ENCODE measurements at places on chromosomes 3 and 15.

- DNase-seq = no peak
Observed at GRCh38 chr15:69841113-69841828, 256.4 kb downstream of the TLE3 start.

- no peak for DNase-seq
Observed at GRCh38 chr3:82627733-82628132, 866.3 kb upstream of the GBE1 start.

GRCh38 chr3:156142702-156143101, 22.3 kb downstream of the KCNAB1 start:
- no peak for DNase-seq

GRCh38 chr15:93899817-93900216, 331.5 kb upstream of the MCTP2 start:
- no peak for DNase-seq

- no peak for DNase-seq
Observed at GRCh38 chr3:171700653-171701052, 109.6 kb downstream of the PLD1 start.

DNA sequence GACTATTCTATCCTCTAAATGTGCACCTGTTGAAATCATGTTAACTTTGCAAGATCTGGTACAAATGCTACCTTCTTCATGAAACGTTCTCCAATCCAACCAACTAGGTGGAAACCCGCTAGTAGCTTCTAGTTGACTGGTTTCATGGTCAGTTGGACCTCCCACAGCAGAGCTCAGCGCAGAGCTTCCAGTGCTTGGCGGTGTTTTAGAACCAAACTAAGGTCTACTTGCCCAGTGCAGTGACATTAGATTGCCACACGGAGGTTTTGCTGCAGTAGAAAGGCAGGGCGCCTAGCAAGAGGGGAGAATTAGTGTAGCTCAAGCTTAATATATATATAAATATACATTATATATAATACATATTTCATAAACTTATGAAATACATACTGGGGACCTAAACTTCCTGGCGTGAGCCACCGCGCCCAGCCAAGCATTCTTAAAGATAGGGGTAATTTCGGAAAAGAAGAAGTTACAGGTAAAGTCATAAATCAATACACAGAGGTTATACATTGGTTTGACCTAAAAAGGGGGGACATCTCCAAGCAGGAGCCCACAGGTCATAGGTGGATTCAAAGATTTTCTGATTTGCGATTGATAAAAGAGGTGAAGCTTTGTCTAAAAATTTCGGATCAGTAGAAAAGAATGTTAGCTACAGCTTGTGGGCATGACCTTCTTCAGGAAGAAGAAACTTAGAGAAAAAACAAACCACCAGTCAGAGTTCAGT, 2.1 kb upstream of the OXSR1 start:
- DNase-seq = no peak

DNA sequence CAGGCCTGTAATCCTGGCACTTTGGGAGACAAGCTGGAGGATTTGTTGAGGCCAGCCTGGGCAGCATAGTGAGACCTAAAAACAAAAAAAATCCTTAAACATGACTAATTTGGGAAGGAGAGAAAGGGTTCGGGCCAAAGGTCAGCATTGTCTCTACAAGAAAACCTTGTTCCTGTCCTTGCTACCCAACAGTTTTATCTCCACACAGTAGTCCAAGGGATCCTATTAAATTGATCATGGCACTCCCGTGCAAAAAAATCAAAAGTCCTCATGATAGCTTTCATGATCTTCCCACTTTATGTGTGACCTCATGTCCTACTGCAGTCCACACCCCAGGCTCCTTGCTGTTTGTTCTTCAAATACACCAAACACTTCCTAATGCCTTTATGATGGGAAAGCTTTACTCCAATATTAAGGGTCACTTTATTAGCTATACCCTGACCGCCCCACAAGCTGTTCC, 4.2 kb downstream of the RPL15 start:
- DNase-seq = peak; percentile 45

GRCh38 chr3:2097641-2098191, 950 bp upstream of the CNTN4 start:
- no peak for DNase-seq

GRCh38 chr15:100918034-100918689, 995 bp upstream of the LRRK1 start:
- no peak for DNase-seq

GRCh38 chr3:116034794-116035193, 410.5 kb downstream of the LSAMP start:
- DNase-seq = peak; percentile 98

DNA sequence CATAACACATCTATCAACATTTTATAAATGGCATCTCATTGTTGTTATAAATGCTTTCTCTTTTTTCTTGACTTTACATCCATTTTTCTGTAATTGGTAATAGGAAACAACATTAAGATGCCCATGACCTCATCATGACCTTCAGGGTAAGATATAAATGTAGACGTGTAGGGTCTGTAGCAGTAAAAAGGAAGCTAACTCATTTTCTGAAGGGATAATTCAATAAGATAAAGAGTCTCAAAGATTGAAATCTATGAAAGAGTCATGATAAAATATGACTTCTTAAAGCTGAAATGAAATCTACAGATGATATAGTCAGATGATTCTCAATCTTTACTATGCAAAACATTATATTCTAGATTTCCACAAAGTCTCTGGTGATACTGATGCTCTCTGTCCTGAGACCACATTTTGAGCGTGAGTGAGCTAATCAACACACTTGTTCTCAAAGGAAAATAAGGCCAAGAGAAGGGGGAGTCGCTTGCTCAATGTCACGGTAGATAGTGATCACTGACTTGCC, 38.5 kb downstream of the TPRG1 start:
- no peak for DNase-seq

- no peak for DNase-seq
Observed at GRCh38 chr3:18425641-18426257, 610 bp upstream of the SATB1 start.

DNA sequence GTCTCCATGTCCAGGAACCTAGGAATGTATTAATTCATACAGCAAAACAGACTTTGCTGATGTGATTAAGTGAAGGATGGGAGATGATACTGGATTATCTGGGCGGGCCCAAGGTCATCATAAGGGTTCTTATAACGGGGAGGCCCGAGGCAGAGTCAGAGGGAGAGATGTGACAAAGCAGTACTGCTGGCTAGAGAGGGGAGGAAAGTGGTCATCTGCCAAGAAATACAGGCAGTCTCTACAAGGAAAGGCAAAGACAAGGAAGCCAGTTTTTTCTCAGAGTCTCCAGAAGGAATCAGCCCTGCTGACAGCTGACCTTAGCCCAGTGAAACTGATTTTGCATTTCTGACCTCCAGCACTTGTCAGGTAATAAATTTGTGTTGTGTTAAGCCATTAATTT, 66.2 kb upstream of the CORO2B start:
- no peak for DNase-seq

- DNase-seq = no peak
Observed at GRCh38 chr3:63864965-63865327, 1.3 kb downstream of the ATXN7 start.

DNA sequence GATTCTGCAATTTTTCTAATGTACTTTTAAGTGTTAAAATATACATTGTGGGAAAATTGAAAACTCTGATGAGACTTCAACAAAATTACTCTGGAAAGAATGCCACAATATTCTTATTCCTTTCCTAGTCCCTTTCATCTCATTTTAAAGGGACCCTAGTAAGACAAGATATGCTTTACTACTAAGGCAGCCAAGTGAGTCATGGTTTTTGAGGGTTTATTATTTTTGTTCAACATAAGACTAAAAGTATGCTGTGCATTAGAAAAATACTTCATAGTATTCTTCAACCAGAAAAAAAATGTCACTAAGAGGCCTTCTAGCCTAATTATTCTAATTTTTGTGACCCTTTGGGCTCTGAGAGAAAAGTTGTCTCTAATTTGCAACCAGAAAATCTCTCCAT, 7.4 kb downstream of the IL12A start:
- DNase-seq = no peak

DNA sequence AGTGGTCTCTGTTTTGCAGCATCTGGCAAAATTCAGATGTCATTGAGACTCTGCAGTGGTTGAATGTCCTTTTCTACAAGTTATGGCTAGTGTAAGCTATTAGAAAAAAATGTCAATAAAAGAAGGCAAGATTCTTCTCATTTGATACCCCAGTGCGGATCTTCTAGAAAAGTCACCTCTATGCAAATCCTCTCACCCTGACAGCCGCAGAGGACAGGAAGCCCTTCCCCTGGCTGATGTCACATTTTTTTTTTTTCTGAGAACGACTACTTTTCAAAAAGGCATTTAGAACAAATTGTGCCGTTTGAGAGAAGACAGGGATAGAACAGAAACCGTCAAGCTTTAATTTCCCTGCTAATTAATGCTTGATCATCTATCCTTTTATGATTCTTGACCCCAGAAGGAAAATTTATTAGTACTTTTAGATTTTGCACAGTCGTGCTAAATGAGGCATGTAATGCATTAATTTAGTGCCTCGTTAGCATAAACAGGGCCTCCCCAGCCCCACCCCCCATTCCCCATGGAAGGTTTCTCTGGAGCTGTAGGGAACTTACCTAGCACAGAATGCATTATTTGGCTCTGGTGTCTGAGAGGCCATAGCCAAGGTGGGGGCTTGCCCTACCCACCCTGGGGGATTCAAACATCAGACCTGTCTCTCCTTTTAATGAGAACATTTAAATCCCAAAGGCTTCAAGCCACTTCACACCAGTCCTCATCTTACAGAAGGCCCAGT, 183.8 kb downstream of the OPA1 start:
- DNase-seq = no peak

- no peak for DNase-seq
Observed at GRCh38 chr15:80739919-80740318, 39.3 kb upstream of the CEMIP start.

GRCh38 chr3:30017901-30018300, 588.5 kb upstream of the TGFBR2 start:
- DNase-seq = no peak
